ENCODE measurements at places on chromosomes 12 and 14. TPM values are rescaled to one million over a fixed set of nuclear protein-coding genes. Genes with fewer than 3 reads are reported as not detected.

- H3K4me1 ChIP-seq: no peaks in the 10 kb centered on the region
- H3K27ac ChIP-seq: no peak overlapping the region
- no peak for DNase-seq
- H3K27me3 ChIP-seq: no peaks in the 10 kb centered on the region
- H3K36me3 ChIP-seq: no peaks in the 10 kb centered on the region
- no peak overlapping the region for H3K4me3 ChIP-seq
Measured at GRCh38 chr12:131395971-131396573, 314.8 kb upstream of the SFSWAP start.

The PPP2R5C gene
- 225 TPM for total RNA-seq

GRCh38 chr12:58889557-58889956, 30.7 kb downstream of the LRIG3 start:
- H3K4me3 ChIP-seq: no peak overlapping the region
- no peak overlapping the region for H3K27ac ChIP-seq
- DNase-seq: no peak
- H3K4me1 ChIP-seq: peaks cover 21% of the 10 kb centered on the region
- H3K27me3 ChIP-seq: no peaks in the 10 kb centered on the region
- H3K36me3 ChIP-seq: no peaks in the 10 kb centered on the region

GRCh38 chr12:131941987-131942341, 7.8 kb upstream of the EP400 start:
- H3K27ac ChIP-seq: no peak overlapping the region
- H3K4me1 ChIP-seq: no peaks in the 10 kb centered on the region
- no peak for DNase-seq
- H3K36me3 ChIP-seq: peaks cover 58% of the 10 kb centered on the region

GRCh38 chr12:48019639-48020265, 15.5 kb upstream of the COL2A1 start:
- H3K4me1 ChIP-seq: peaks cover 18% of the 10 kb centered on the region
- peaks cover 33% of the 10 kb centered on the region for H3K27me3 ChIP-seq
- H3K27ac ChIP-seq: no peak overlapping the region
- DNase-seq: no peak

- no peaks in the 10 kb centered on the region for H3K36me3 ChIP-seq
- no peak overlapping the region for H3K27ac ChIP-seq
- no peak overlapping the region for H3K4me3 ChIP-seq
- DNase-seq: no peak
- no peaks in the 10 kb centered on the region for H3K4me1 ChIP-seq
Measured at GRCh38 chr12:75699728-75700496, 188.5 kb upstream of the KRR1 start.
